Skeletal muscle tissue (tissue), 5 donors: ENCODE measurements at places on chromosomes 2 and 18. TPM values are rescaled to one million over a fixed set of nuclear protein-coding genes. Genes with fewer than 3 reads are reported as not detected.

Gene EML6
- 10.4 TPM for total RNA-seq

Gene APCDD1
- total RNA-seq, result 2.6 TPM

Gene DYNC1I2
- 104 TPM for total RNA-seq

Gene CXCR1
- total RNA-seq, result 0.52 TPM

Gene IL36G
- not detected for total RNA-seq

Gene DLX1
- not detected for total RNA-seq

Gene ESPNL
- total RNA-seq, result 1.6 TPM

Gene ATP9B
- 83.0 TPM for total RNA-seq

Gene RTN4
- 414 TPM for total RNA-seq

Gene ANAPC1
- 38.6 TPM for total RNA-seq

Gene RBM44
- total RNA-seq, result 2.1 TPM

Gene MEIS1
- 13.6 TPM for total RNA-seq

Gene SLC16A14
- 2.6 TPM for total RNA-seq

Gene KLHL41
- 2,637 TPM for total RNA-seq
